ENCODE measurements at places on chromosomes 5 and 9.

- no peak for DNase-seq
Observed at GRCh38 chr9:91164724-91165520, 196.8 kb downstream of the AUH start.

- DNase-seq = no peak
Observed at GRCh38 chr5:101024299-101024698, 121.2 kb upstream of the ST8SIA4 start.

DNA sequence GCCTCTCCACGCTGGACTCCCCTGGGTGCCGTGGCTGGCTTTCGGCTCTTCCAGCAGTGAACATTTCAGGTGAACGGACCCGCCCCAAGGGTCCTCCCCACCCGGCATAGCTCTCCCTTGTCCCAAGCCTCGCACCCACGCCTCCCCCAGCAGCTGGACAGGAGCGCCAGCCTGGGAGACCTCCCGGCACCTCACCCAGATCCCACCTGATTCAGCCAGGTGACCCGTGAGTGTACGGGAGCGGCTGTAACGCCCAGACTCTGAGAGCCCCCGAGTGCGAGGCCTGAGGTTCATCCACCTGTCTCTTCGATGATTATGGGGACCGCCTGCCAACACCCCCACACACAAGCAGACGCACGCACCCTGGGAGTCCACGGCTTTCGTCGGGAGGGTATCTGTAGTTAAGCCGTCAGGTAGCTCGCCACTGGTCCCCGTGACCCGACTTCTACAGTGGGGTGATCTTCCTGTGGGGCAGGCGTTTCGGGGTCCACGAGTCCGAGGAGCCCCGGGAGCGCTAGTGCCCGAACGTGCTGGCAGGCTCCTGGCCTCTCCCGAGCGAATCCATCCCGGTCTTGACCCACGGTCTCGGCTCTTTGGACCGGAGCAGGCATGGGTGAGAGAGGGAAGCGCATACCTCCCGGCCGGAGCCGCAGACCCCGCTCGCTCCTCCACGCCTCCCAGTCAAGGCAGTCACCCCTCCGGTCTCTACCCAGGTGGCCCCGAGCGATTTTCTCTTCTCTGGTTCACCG lies 14.9 kb downstream of the TRIM7 start:
- no peak for DNase-seq

DNA sequence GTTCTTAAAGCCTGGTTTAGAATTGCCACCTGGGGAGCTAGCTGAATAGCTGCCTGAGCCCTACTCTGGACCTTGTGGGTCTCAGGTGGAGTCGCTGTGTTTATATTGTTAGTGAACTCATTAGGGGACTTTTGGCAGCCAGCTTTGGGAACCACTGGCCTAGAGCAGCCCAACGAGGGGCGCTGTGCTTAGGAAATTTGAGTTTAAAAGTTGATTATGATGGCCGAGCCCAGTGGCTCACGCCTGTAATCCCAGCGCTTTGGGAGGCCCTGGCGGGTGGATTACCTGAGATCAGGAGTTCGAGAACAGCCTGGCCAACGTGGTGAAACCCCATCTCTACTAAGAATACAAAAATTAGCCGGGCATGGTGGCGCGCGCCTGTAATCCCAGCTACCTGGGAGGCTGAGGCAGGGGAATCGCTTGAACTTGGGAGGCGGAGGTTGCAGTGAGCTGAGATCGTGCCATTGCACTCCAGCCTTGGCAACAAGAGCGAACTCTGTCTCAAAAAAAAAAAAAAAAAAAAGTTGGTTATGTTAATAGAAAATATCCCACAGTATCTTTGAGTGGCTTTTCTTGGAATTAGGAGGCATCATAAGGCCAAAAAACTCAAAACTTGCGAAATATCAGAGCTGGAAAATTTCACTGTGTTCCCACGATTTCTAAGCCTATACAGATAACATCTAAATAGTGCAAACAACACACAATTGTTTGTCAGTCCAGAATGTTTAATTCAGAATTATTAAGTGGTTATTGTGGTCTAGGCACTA lies 809 bp downstream of the MCCC2 start:
- no peak for DNase-seq

GRCh38 chr5:71786337-71787055 lies 67.4 kb downstream of the CARTPT start:
- DNase-seq = no peak

DNA sequence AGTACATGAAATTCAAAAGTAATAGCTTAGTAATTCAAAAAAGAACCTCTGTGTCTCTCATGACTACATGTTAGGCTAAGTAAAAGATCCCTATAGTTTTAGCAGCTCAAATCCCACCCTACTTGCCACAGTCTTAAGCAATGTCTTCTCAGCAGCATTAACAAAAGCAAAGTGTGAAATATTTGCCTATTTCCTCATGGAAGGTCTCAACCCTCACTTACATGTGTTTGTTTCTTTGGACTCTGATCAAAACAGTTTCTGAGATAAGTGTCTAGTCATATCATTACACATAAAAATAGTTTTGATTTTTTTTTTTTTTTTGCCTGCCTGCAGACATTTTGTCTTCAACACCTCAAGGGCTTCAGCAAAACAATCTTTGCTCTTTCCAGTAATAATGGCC lies 310.5 kb downstream of the CETN3 start:
- no peak for DNase-seq

DNA sequence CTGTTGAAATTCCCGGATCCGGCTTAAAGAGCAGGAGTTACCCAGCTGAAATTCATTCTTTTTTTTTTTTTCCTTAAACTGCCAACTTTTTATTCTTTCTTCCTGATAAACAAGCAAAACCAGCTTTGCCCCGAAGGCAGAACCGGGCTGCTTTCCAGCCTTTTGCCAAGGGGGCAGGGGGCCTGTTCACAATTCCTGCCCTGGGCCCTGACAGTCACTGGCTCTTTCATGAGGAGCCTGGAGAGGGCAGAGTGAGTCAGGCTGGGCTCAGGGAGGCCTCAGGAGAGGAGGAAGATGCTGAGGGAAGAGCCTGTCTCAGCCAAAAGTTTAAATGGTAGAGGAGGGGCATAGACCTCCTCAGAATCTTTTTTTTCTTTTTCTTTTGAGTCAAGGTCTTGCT lies 4.8 kb downstream of the GLIPR2 start:
- DNase-seq = no peak

- no peak for DNase-seq
Observed at GRCh38 chr5:137448868-137449267, 50.3 kb downstream of the SPOCK1 start.

All from NCI-H2029 (cell line).